ENCODE measurements at places on chromosomes 1 and 21.

DNA sequence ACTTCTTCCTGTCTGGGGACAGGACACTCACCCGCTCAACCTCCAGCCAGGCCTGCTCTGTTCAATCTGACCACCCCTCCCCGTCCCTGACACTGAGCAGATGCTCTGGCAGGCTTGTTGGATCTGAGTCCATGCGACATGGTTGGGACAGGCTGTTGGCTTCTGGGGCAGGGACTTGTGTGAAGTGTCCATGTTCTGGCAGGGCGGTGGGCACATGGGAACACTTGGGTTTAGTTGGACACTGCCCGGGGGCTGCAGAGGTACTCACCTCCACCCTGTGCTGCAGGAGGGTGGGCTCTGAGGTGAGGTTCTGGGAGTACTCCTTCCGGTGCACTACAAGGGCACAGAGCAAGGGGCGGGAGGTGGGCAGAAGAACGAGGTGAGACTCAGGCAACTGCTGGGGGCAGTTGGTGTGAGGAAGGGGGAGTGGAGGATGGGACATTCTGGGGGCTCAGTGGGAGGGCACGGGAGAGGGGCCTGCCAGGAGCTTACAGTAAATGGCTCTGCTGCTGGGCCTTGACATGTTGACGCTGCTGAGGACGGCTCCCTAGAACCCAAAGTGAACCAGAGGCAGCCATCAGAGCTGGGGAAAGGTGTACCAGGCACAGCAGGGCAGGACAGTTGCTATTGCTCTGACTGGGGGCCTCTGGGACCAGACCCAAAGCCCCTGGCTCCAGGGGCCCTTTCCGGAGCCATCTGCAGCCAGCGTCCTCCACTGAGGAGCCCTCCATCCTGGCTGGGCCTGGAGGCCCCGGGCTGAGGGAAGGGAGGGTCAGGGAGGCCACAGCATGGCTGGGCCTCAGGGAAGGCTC, 2.3 kb downstream of the EPS8L3 start:
- DNase-seq: no peak

GRCh38 chr1:245153552-245154428, 995 bp upstream of the KIF26B start:
- DNase-seq: no peak

- DNase-seq: no peak
These were observed 83.5 kb downstream of the INTS7 start for GRCh38 chr1:211951856-211952255.

DNA sequence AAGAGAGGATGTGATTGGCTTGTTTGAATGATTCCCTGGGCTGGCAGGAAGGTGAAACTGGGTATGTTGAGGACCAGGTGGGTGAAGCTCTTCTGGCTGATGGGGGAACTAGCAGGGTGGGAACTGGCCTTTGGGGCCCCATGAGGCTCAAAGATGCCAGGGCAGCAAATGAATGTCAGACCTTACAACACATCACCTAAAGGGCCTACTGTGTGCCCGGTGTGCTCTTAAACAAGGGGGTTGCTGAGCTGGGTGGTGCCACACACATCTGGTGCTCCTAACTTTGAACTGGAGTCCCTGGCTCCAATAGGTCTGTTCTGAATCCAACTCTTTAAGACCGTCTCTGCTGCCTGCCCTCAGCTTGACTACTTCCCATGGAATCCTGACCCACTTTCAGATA, 21.3 kb upstream of the HTR1D start:
- DNase-seq: no peak

GRCh38 chr1:237983496-237983895, 92.8 kb upstream of the ZP4 start:
- no peak for DNase-seq
